ENCODE measurements at places on chromosomes 11 and 22. TPM values are rescaled to one million over a fixed set of nuclear protein-coding genes. Genes with fewer than 3 reads are reported as not detected.

MMP3 gene
- not detected for total RNA-seq

PRR5 gene
- 15.7 TPM for total RNA-seq

CPT1B gene
- 18.9 TPM for total RNA-seq

DDX25 gene
- total RNA-seq: not detected

IPO7 gene
- 114 TPM for total RNA-seq

UBQLNL gene
- total RNA-seq: not detected

NELL1 gene
- not detected for total RNA-seq

RAG1 gene
- not detected for total RNA-seq

OR6A2 gene
- total RNA-seq: not detected

OR2D2 gene
- total RNA-seq: not detected

OR56A1 gene
- not detected for total RNA-seq

FGF19 gene
- total RNA-seq: 0.09 TPM

ABCG4 gene
- 0.45 TPM for total RNA-seq

JHY gene
- 3.2 TPM for total RNA-seq

LDHAL6A gene
- not detected for total RNA-seq

SAA1 gene
- 0.91 TPM for total RNA-seq

CYTH4 gene
- 0.76 TPM for total RNA-seq

ADAMTS8 gene
- total RNA-seq: 0.28 TPM

PAMR1 gene
- total RNA-seq: not detected

OR4A47 gene
- total RNA-seq: not detected

SLN gene
- 1.6 TPM for total RNA-seq

DEAF1 gene
- total RNA-seq: 35.5 TPM

EED gene
- 25.8 TPM for total RNA-seq

TESMIN gene
- 2.8 TPM for total RNA-seq

MMP7 gene
- total RNA-seq: 22.8 TPM

MYRF gene
- total RNA-seq: 20.8 TPM

OR52E1 gene
- total RNA-seq: not detected

OR8D4 gene
- not detected for total RNA-seq

LGALS12 gene
- not detected for total RNA-seq

SPDYC gene
- not detected for total RNA-seq

APOL4 gene
- not detected for total RNA-seq

Measured in A549 treated with ZK216348 at 1 μM for 4 hours (cell line).